ENCODE measurements at places on chromosomes 13 and 19.

DNA sequence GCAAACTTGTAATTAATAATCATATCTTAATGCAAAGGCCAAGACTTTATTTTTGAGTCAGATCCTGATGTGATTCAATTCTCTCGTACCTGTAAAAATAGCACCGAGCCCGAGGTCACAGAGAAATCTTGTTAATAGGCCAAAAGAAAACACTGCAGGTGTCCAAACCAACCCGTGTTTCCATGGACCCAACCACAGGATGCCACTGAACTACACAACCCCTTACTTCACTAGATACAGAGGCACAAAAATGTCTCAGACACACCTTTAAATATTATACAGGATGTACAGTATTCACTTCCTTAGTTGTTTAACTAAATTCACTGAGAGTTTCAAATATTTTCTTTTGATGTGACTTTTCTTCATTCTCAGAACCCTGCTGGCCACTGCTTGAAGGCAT lies 530.9 kb downstream of the MYO16 start:
- DNase-seq: no peak

DNA sequence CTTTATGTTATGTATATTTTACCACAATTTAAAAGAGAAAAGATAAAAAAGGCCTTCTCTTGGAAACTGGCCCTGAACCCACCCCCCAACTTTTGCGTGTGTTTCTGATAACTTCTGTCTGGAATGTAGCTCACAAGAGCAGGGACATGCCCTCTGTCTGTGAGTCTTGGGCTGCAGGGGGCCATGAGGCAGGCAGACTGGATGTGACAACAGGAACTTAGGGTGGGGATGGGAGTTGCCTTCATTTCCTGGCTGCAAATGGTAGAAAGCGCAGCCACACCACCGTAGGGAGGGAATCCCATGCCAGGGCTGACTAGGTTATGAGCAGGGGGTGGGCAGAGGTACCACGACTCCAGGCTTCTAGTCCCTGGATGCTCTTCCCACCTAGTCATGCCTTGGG lies 21.9 kb downstream of the CILP2 start:
- DNase-seq: no peak

DNA sequence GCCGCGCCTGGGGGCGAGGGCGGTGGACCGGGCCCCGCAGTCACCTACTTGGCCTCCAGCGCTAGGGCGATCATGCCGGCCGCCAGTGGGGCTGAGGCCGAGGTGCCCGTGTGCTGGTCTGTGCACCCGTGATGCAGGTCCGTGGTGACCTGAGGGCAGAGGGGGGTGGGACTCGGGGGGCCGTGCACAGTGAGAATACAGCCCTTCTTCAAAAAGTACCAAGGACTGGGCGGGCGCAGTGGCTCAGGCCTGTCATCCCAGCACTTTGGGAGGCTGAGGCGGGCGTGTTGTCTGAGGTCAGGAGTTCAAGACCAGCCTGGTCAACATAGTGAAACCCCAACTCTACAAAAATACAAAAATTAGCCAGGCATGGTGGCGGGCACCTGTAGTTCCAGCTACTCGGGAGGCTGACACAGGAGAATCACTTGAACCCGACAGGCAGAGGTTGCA lies 5.0 kb upstream of the C19orf25 start:
- no peak for DNase-seq

- DNase-seq: no peak
Measured at GRCh38 chr19:40598918-40599307, 2.3 kb upstream of the LTBP4 start.

- no peak for DNase-seq
Measured at GRCh38 chr13:73984949-73985691, 149.1 kb downstream of the KLF12 start.

DNA sequence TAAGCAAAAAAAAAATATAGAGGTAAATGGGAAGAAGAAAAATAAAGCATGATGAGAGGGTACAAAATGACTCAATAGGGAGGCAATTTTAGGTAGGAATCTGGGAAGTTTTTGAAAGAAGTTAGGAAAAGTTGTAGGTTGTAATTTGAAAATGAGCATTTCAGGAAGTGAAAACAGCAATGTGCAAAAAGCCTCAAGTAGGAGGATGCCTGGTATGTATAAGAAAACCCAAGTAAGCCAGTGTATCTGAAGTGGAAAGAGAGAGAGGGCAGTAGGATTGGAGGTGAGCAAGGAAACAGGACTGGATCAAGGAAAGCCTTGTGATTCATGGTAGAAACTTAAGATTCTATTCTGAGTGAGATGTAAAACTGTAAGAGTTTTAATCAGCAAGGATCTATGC lies 121.6 kb upstream of the SPRY2 start:
- DNase-seq: no peak

DNA sequence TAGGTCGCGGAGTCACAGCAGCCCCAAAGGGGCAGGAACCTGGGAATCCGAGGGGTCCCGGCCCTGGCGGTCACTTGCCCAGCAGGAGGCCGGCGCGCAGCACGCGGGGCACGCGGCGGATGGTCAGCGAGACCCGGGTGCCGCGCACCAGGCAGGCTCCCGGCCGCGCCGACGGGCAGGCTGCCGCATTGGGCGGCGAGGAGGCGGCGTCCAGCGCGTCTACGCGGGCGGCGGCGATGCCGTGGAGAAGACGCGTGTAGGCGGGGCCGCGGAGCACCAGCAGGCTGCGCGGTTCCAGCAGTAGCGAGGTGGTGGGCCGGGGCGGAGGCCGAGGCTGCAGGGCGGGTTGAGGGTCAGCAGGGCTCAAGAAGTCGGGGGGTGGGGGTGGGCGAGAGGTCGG lies 607 bp upstream of the SYNE4 start:
- DNase-seq: no peak

GRCh38 chr13:87344176-87344575 lies 327.0 kb upstream of the SLITRK5 start:
- DNase-seq: no peak

DNA sequence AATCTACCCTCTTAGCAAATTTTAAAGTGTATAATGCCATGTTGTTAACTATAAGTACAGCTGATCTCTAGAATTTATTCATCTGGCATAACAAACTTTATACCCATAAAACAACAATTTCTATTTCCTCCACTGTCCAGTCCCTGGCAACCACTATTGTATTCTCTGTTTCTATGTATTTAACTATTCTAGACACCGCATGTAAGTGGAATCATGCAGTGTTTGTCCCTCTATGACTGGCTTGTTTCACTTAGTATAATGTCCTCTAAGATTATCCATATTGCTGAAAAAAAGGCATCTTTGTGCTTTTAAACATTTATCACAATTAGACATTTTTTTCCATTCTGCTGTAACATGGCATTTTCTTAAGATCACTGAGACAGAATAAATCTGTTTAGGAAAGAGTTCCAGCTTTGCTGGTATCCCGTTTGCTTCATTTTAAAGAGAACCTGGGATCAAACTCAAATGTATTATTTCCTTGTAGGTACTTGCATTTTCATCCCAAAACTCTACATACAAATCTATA lies 1191.0 kb downstream of the SLITRK5 start:
- no peak for DNase-seq

- DNase-seq: no peak
Measured at GRCh38 chr13:79628463-79628862, 147.5 kb downstream of the NDFIP2 start.

- DNase-seq: no peak
Measured at GRCh38 chr13:66513728-66514127, 716.4 kb downstream of the PCDH9 start.

DNA sequence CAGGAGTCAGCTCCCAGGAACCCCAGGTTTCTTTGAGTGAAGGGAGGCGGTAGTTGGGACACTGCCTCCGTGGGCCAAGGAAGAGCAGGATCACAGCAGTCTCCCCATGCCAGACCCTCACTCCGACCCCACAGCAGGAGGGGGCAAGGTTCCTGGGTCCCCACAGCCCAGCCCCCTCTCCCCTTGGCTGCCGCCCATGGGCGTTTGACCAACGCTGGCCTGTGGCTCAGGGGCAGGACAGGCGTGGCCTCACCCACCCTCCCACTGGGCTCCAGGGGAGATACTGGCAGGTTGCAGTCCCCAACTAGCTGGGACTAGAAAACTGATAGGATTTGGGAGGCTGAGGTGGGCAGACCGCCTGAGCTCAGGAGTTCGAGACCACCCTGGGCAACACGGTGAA lies 9.2 kb downstream of the COPE start:
- DNase-seq: no peak

DNA sequence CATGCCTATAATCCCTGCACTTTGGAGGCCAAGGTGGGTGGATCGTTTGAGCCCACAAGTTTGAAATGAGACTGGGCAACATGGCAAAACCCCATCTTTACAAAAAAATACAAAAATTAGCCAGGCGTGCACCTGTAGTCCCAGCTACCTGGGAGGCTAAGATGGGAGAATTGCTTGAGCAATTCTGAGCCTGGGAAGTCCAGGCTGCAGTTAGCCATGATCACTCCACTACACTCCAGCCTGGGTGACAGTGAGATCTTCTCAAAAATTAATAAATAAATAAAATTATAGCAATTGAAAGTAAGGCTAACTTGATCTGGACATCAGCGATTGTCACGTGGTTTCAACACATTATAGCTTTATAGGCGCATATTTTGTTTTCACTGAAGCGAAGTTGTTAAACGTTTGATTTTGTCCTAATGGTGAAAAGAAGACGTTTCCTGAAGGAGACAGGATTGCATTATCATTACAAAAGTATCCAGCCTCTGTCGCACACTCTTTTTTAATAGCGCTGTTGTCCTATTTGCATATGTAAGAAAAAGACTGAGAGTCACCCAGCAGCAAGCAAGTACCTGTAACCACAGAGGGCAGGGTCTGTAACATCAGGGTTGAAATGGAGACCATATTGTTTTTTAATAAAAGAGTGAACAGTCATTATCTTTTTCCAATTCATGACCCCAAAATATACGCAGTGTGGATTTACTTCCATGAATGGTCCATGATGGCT lies 335.7 kb downstream of the DCT start:
- DNase-seq: no peak

DNA sequence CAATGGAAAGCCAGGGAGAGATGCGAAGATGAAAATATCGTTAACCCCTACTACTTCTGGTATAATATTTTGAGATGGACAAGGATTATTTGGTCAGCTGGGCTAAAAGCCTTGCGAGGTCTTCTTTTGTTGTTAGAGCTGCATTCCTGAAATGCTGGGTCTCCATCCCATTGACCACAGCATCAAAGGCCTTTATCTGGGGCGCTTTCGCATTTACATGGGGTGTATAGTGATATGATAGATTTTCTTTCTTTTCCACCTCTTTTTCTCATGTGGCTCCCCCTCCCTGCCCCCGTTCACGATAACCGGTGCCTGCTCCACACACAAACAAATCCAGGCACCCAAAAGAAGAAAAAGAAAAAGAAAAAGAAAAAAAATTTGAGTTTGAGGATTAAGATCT lies 77.5 kb downstream of the ZNF536 start:
- no peak for DNase-seq

GRCh38 chr13:40666933-40667621 lies 636 bp upstream of the FOXO1 start:
- DNase-seq: peak; percentile 26

- no peak for DNase-seq
Measured at GRCh38 chr19:54281007-54281728, at the start of gene LILRB2. Gene LILRB2, minus strand, starts transcription at chr19:54281110. Its CDS starts 614 bp downstream, at chr19:54280496.

DNA sequence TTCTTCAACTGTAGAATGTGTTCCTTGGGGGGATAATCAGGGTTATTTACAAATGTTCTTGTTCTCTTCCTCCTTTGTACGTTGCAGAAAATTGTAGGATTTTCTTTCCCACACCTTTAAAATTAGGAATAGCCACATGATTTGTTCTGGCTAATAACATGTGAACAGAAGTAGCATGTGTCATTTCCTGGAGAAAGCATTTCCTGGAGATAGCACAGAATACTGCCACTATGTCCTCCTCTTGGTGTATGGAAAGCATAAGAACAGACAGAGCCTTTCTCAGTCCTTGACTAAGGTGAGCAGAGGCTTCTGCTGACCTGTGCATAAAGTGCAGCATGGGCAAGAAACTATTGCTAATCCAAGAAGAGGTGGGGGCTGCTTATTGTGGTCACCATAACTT lies 101.8 kb downstream of the FAM216B start:
- DNase-seq: no peak

DNA sequence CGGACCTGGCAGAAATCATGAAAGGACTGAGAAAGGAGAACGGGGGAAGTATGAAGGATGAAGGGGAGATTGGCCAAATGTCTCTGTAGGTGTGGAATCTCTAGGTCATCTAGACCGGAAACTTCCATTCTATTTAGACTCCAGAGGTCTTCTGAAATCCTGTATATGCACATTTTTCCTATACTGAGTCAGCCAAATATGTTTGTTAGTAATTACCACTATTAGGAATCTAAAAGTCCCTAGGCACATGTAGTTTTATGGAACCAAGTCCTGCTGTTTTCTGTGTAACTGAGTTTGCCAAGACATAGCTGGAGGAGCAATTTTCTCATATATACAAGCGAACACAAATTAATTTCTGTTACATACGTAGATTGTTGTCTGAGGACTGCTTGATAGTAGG lies 498.1 kb downstream of the GPC5 start:
- no peak for DNase-seq

DNA sequence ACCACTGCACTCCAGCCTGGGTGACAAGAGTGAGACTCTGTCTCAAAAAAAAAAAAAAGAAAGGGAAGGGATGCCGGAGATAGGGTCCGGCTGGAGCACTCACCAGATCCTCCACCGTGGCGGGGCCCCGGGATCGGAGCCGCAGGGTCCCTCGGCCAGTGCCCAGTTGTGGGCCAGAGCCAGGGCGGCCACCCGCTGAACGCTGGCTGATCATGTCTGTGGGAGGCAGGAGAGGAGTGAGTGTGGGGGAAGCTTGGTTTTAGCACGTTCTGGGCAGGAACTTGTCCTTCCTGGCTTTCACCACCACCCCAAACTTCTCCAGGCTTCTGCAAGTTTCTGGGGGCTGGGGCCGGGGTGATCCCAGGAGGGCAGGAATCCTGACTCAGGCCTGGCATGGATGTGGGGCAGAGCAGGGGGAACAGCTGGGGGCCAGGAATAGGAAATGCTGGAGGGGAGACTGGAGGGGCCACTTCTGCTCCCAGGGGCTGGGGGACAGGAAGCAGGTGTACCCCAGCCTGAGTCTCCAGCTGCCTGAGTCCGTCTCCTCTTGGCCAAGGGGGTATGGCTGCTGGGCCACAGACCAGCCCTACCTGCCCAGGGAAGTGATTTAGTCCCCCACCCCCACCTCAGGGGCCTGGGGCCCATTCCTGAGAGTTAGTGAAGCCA lies 4.3 kb upstream of the PTGER1 start:
- no peak for DNase-seq

- DNase-seq: no peak
Measured at GRCh38 chr13:99751517-99752199, 219.9 kb downstream of the ZIC5 start.

DNA sequence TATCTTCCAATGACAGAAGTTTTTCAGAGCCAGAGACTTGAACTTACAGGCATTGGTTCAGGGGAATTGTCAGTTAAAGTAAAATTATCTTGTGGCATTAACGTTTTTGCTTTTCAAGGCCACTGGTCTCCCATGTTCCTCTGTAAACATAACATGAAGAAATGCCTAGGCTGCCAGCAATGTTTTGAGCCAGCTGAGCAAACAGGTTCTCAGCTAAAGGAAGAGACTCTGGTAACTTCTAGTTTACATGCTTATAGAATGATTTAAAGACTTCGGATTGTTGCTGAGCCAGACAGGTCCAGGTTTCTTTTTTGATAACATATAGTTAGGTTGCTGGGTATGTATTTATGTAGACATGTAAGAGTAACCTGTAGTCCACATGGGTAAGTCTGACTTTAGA lies 35.7 kb downstream of the ZNF493 start:
- DNase-seq: no peak

- DNase-seq: no peak
Measured at GRCh38 chr19:9487016-9487415, 11.4 kb downstream of the ZNF560 start.
